Activated CD4-positive, alpha-beta T cell treated with anti-CD3 and anti-CD28 coated beads for 36 hours (primary cell): ENCODE measurements at places on chromosomes 2 and 18.

- no peak for DNase-seq
These were observed 1044.1 kb upstream of the ZEB2 start for GRCh38 chr2:145563741-145564615.

DNA sequence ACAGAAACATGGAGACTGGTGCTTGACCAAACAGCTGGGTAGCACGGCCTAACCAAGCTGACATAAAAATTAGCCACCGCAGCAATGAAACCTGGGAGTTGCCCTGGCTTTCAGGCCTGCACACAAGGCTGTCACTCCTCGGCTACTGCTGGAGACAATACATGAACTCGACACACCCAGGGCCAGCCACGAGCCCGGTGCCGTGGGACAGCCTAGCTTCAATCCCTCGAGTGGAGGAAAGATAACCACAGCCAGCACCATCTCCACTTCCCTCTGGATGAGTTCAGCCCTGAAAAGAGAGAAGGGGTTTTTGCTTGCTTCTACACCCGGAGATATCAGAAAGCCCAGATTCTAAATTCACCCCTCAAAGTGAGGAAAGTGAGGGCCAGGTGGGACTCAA lies 78.0 kb downstream of the BCL2L11 start:
- no peak for DNase-seq

GRCh38 chr2:182942756-182943155 lies 76.3 kb upstream of the FRZB start:
- no peak for DNase-seq

- DNase-seq: no peak
These were observed 13.2 kb downstream of the PRELID3A start for GRCh38 chr18:12420821-12421421.

DNA sequence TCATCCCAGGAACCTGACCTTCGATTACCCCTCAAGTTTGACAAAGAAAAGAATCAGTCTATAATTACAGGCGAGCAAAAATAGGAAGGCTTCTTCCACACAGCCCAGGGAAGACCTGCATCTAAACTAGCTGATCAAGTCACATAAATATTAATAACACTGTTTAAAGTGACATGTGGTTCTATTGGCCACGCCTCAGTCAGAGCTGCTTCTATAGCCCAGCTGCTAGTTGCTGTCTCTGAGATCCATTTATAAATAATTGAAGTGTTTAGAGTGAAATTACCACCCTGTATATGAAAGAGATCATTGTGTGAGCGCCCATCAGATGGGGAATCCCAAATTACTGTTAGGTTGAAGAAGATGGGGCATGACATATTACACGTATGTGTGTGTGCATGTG lies 426.0 kb downstream of the CDH2 start:
- DNase-seq: no peak

DNA sequence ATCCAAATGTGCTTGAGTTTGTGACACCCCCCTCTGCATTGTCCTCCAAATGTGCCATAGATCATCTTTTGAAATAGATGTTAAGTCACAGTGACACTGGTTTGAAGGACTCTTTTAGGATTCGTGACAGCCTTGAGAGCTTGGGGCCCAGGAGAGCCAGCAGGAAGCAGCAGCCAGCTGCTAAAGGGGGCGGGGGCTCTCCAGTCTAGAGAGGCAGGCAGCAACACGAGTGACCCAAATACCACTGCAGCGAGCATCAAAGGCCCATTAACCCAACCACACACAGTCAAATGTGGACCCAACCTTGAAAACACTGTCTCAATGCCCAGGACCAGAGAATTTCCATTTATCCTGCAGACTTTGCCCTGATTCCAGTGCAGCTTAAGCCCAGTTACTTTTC lies 75.6 kb downstream of the ZBTB7C start:
- DNase-seq: no peak

DNA sequence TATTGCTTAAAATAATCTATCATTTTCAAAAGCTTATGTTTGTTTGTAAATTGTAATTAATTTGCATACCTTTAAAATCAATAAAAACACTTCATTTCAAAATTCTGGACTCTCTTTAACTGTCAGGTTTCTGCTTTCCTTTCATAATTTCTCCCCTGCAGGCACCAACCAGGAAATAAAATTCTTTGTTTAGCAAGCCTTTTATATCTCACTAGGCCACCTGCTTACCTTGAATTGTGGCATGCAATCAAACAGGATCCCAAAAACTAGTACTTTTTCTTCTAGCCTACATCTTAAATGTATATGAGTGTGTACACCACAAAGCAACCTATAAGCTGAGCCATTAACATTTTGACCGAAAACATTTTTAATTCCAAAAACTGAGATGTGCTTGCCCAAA lies 233.1 kb downstream of the NR4A2 start:
- DNase-seq: no peak

GRCh38 chr2:160220545-160221009 lies 20.5 kb upstream of the ITGB6 start:
- peak; percentile 68 for DNase-seq

- no peak for DNase-seq
These were observed 844.6 kb upstream of the ID2 start for GRCh38 chr2:7837237-7837760.

DNA sequence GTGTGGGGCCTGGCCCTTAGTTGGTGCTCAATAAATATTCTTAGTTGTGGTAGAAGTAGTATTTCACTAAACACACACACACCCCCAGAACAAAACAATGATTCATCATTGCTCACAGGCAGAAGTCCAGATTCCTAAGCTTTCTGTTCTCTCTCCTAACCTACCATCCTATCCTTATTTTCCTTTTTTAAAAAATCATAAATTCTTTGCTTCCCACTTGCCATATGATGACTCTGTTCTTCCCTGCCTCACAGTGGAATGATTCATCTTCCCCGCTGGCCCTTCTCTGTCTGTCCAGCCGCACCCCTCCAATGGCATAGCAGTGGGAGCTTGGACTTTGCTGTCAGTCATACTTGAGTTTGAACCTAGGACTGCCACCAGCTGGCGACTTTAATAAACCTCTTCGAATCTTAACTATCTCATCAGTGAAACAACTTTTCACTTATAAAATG lies 5.2 kb downstream of the EML6 start:
- DNase-seq: no peak

- no peak for DNase-seq
These were observed 24.1 kb downstream of the SLC25A52 start for GRCh38 chr18:31736630-31737029.

GRCh38 chr2:227891673-227892072 lies 20.2 kb downstream of the DAW1 start:
- DNase-seq: no peak

GRCh38 chr2:220079595-220079994 lies 452.2 kb downstream of the SLC4A3 start:
- no peak for DNase-seq
